ENCODE measurements at places on chromosomes 2 and 18.

GRCh38 chr18:13808294-13809042 is 15.5 kb upstream of the MC5R start:
- no peak for DNase-seq

- DNase-seq, result no peak
Measured at GRCh38 chr2:66582104-66582986, 147.4 kb downstream of the MEIS1 start.

DNA sequence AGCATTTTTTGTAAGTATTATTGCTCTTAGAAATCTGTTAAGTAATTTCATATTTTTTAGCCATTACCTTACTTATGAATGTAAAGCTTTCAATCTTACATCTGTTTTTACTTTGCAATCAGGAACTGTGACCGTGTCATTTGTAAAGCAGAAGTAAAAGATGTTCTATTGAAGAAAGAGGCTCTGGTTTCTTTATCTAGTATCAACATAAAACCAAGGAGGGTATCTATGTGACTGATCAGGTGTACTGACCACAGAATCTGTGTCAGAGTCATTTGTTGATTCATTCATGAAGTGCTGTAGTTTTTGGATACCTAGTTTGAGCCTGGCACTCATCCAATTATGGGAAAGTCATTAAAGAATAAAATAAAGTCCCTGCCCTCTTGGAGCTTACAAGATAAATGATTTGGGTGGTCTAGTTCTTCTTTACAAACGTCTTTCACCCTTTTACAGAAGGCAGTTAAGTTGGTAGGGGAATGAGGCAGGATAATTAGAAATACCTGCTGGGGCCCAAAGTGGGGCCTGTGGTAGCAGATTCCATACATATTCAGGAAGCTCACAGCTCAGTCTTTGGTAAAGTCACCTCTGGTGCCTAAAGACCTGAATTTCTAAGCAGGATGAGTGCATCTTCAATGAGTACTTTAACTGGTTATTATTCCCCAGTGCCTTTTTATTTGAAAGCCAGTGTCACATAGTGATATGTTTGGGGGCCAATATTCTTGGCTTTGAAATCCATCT is 260.6 kb upstream of the NT5C1B start:
- no peak for DNase-seq

GRCh38 chr2:38450509-38450908 is 73.4 kb upstream of the ATL2 start:
- DNase-seq, result no peak

GRCh38 chr2:158810731-158811460 is 15.8 kb downstream of the DAPL1 start:
- DNase-seq, result no peak

- no peak for DNase-seq
Measured at GRCh38 chr2:127525691-127526131, 578 bp downstream of the IWS1 start.

- no peak for DNase-seq
Measured at GRCh38 chr2:82224301-82224940, 1919.9 kb upstream of the LRRTM1 start.

- DNase-seq, result no peak
Measured at GRCh38 chr2:23602116-23602515, 217.1 kb downstream of the KLHL29 start.

GRCh38 chr2:98883780-98884211 is 52.2 kb downstream of the CRACDL start:
- DNase-seq, result no peak

DNA sequence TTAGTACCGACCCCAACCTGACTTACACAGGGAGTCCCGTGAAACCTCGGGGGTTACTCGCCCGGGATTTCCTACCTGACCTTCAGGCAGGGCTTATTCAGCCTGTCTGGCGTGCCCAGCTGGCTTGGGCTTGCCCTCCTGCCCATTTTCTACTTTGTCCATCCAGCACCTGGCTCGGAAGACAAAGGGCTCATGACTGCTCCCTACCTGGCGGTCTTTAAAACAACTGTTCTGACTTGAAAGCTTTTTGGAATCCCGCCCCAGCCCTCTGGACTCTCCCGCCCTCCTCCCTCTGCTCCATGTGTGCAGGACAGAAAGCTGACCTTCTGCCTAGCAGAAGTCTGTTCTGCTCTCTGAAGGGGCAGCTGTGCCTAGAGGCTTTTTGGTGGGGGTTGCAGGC is 43.1 kb downstream of the ACKR3 start:
- DNase-seq, result no peak

GRCh38 chr18:8814206-8814605 is 108.8 kb downstream of the MTCL1 start:
- DNase-seq, result no peak

GRCh38 chr2:17680119-17680518 is 73.5 kb downstream of the SMC6 start:
- no peak for DNase-seq

GRCh38 chr18:64148988-64149387 is at the start of gene LINC00305:
Gene LINC00305 (minus strand): TSS chr18:64149088.
- DNase-seq, result no peak

GRCh38 chr2:30218338-30218713 is 13.0 kb upstream of the LBH start:
- no peak for DNase-seq

- no peak for DNase-seq
Measured at GRCh38 chr18:26646901-26647300, 98.5 kb upstream of the KCTD1 start.

DNA sequence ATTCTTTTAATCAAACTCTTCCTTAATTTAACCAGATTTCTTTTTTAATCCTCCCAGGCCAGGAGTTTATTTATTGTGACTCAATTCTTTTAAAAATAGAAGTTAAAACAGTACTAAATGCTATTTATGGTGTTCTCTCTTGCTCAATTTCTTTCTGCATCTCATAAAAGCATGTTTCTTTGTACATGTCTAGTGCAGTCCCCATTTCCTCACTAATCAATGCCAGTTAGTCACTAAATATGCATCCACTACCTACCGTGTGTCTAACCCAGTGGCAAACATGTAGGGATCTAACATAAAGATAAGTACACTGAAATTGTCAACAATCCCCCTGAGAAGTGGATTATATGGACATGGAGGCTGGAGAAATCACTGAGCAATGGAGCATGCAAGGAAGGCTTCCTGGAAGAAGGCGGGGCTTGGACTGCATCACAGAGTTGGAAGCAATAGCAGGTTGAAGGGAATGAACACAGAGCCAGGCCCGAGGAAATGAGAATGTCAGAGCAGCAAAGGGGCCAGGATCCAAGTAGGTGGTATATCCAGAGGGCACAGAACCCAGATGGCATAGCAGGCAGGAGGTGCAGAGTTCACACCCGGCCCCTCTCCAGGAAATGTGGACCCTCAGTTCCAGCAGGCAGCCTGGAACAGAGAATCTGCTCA is 105.3 kb upstream of the FOSL2 start:
- no peak for DNase-seq

- no peak for DNase-seq
Measured at GRCh38 chr2:237972211-237972610, 5.4 kb downstream of the UBE2F start.

GRCh38 chr2:224223851-224224555 is 177.9 kb downstream of the FAM124B start:
- no peak for DNase-seq

DNA sequence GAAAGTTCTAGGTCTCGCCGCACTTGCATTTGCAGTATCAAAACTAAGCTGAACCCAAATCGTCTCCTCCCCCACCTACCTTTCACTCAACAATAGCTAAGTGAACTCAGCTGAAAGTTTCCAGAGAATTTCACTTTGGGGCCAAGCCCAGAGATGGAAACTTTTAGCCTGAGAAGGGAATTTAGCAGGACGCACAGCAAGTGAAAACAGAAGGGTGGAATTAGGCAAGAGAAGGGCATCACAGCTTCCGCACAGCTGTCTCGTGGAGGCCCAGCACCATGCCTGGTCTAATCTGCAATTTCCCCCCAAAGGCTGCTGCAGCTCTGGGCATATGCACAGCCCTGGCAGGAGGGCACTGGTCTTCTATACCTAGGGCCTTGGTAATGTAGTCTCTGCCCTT is 262.0 kb downstream of the TNS1 start:
- DNase-seq, result no peak

GRCh38 chr2:19686439-19686838 is 215.3 kb downstream of the TTC32 start:
- DNase-seq, result no peak

DNA sequence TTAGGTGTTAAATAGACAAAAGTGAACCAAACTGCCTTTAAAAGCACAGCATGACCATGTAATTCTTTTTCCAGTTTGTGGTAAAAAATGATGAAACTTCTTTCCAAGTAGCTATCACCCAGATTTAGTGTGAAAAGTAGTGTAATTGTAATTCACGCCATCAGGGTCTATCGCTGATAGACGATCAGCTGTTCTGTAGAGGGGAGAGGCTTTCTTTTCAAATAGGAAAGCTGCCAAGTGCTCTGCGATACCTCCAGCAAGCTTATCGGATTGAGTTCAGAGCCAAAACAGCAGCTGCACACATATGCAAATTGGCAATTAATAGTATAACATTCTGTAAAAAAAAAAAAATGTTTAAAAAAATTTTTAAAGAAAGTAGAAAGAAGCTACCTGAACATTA is 61.9 kb upstream of the PSMD14 start:
- no peak for DNase-seq

GRCh38 chr18:36460854-36461253 is 163.3 kb downstream of the FHOD3 start:
- no peak for DNase-seq

GRCh38 chr2:197993363-197993762 is 189.0 kb downstream of the PLCL1 start:
- no peak for DNase-seq

DNA sequence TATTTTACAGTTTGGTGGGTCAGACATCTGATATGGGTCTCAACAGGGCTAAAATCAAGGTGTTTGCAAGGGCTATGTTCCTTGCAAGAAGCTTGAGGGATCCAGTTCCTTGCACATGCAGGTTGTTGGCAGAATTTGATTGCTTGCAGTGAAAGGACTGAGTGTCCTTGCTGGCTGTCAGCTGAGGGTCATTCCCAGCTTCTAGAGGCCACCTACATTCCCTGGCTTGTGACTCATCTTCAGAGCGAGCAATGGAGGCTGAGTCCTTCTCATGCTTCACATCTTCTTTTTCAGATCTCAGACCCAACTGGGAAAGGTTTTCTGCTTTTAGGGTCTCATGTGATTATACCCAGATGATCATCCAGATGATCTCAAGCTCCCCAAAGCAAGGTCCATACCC is 12.4 kb downstream of the MEX3C start:
- DNase-seq, result no peak

DNA sequence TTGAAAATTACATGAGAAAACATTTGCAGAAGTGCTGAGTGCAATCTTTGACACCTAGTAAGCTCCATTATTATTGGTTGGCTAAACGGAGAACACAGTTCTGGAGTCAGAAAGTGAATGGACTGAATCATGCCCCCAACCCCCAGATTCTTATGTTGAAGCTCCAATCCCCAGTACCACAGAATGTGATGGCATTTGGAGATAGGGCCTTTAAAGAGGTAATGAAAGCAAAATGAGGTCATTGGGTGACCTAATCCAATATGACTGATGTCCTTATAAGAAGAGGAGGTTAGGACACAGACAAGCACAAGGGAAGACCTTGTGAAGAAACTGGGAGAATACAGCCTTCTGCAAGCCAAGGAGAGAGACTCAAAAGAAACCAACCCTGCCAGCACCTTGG is 200.9 kb upstream of the EPAS1 start:
- no peak for DNase-seq

GRCh38 chr2:118577202-118577601 is 270.2 kb downstream of the EN1 start:
- no peak for DNase-seq

GRCh38 chr2:202040079-202040844 is 6.6 kb downstream of the FZD7 start:
- DNase-seq, result no peak

DNA sequence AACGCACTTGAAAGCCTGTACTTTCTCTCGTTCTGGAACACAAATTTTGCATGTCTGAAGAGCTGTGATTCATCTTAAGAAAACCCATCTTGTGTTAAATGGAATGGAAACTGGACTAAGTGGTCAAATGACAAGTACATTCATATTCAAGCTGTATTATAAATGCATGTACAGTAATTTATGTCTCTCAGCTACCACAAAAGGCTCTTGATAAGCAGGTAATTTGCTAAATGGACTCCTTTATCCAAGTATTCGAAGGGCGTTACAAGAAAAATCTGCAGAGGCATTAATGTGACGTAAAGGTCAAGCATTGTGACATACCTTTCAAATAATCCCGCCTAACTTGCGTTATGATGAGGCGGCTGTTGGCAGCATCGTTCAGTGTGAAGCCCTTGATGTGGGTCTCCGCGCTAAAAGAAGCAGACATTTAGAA is 66.6 kb downstream of the ABCG8 start:
- no peak for DNase-seq

GRCh38 chr2:190637903-190638618 is 10.8 kb upstream of the NAB1 start:
- no peak for DNase-seq

- DNase-seq, result no peak
Measured at GRCh38 chr2:150610670-150611279, 123.3 kb upstream of the RND3 start.

DNA sequence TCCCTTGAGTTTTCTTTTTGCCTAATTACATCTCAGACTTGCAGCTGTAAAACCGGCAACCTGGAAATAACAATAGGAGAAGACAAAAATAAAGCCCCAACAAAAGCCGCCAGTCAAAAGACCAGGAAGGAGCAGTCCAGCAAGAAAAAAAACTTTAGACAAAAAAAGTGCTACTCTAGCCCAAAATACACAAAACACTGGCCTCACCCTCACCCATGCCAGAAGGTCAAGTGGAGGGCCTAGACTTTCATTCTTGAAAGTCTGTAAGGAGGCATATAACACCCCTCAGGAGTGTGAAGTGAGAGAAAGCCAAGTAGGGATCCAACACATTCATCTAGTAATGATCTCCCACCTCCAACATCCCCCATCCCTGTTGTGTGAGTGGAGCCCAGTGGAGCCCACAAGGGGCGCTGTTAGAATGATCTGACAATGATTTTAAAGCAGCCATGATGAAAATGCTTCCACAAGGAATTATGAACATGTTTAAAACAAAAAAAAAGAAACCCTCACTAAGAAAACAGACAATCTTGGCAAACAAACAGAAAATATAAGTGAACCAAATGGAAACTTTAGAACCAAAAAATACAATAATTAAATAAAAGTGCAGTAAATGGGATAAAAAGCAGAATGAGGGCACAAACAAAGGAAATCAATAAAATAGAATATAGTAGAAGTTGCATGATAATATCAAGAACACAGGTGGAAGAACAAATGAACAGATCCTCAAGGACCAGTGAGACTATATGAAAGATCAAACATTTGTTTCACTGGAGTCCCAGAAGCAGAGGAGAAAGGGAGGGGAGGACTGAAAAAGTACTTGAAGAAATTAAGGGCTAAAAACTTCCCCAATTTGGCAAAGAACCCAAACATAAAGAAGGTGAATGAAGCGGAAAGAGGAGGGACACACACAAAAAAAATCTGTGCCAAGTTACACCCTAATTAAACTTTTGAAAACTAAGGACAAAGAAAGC is 23.9 kb downstream of the SESTD1 start:
- DNase-seq, result no peak

GRCh38 chr2:9538000-9538507 is 17.6 kb downstream of the ADAM17 start:
- no peak for DNase-seq
